ENCODE measurements at places on chromosomes 2 and 18. TPM values are rescaled to one million over a fixed set of nuclear protein-coding genes. Genes with fewer than 3 reads are reported as not detected.

HOXD1 gene
- total RNA-seq = not detected

DNA sequence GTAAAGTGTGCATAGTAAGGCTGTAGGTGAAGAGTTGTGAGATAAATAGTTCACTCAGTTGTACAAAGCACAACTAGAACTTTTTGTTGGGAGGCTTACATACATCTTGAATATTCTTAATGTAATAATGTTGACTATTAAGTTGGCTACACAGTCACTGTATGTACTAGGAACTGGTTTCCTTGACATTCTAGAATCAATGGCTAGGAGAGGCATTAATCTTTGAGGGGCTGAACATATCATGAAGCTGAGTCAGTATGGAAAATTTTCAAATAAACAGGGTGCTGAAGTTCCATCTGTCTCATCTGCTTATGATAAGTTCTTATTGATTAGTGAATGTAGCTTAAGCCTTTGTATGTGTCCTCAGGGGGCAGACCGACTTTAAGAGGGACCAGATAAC, 23.4 kb downstream of the METTL21A start:
- no peaks in the 10 kb centered on the region for H3K27me3 ChIP-seq
- H3K27ac ChIP-seq = no peak overlapping the region
- no peak overlapping the region for H3K4me3 ChIP-seq
- peaks cover 22% of the 10 kb centered on the region for H3K36me3 ChIP-seq
- no peak for DNase-seq

DNA sequence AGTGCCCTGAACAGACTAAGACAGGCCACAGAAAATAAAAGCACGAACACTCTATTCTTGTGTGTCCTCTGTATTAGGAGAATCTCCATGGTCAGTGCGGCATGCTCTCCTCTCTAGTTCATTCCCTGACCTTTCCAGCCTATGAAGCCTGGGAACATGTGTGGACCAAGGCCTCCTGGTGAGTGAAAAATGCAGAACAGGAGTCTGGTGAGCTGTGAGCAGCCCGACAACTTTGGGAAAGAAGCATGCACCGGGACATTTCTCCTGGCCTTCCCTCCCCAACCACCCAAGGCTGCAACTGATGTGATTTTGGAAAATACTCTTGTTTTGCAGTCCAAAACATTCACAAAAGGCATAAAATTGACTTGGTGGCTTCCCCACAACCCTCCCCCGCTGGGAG, 878.3 kb upstream of the ID2 start:
- H3K4me1 ChIP-seq = no peaks in the 10 kb centered on the region
- H3K27me3 ChIP-seq = no peaks in the 10 kb centered on the region
- no peak for DNase-seq
- no peak overlapping the region for H3K27ac ChIP-seq
- H3K4me3 ChIP-seq = no peak overlapping the region

DNA sequence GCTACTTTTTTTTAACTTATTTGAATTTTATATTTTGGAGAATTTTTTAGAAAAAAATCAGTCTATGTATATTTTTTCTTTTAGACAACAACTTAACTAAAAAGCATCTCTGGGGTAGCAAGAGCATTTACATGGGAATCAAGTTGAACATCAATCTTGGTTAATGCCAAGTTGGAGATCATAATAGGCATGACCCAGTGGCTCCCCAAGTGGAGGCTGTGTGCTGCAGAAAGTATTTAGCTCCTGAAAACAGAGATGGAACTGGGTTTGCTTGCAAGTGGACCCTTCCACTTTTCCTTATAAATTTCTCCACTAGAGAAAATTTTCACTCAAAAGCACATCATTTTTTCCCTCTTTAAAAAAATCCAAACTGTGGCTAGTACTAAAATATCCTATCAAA, 23.9 kb upstream of the CAVIN2 start:
- no peak for DNase-seq
- peaks cover 2% of the 10 kb centered on the region for H3K27me3 ChIP-seq
- no peaks in the 10 kb centered on the region for H3K4me1 ChIP-seq
- no peak overlapping the region for H3K4me3 ChIP-seq
- H3K27ac ChIP-seq = no peak overlapping the region
- H3K36me3 ChIP-seq = no peaks in the 10 kb centered on the region

DNA sequence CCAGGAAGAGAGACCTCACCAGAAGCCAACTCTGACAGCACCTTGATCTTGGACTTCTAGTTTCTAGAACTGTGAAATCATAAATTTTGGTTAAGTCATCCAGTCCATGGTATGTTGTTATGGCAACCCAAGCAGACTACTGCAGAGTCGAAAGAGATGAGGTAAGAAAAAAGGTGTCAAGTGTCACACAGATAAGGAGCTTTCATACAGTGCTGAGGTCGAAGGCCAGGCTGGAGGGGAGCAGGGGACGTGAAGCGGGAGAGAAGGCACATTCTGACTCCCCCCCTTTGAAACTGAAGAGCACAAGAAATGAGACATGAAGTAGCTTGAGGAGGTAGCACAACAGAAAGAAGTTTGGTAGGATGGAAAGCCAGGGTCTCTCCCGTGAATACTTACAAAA, 110.4 kb downstream of the ALK start:
- no peak overlapping the region for H3K27ac ChIP-seq
- H3K4me1 ChIP-seq = no peaks in the 10 kb centered on the region
- H3K36me3 ChIP-seq = no peaks in the 10 kb centered on the region

GRCh38 chr2:45683292-45683691, 31.8 kb downstream of the PRKCE start:
- peaks cover 2% of the 10 kb centered on the region for H3K36me3 ChIP-seq
- DNase-seq = no peak
- no peaks in the 10 kb centered on the region for H3K27me3 ChIP-seq
- H3K4me1 ChIP-seq = peaks cover 2% of the 10 kb centered on the region
- H3K4me3 ChIP-seq = no peak overlapping the region

GRCh38 chr18:50630895-50631294, 71.0 kb downstream of the MAPK4 start:
- DNase-seq = no peak
- H3K27me3 ChIP-seq = peaks cover 4% of the 10 kb centered on the region
- H3K36me3 ChIP-seq = no peaks in the 10 kb centered on the region
- H3K27ac ChIP-seq = no peak overlapping the region

DNA sequence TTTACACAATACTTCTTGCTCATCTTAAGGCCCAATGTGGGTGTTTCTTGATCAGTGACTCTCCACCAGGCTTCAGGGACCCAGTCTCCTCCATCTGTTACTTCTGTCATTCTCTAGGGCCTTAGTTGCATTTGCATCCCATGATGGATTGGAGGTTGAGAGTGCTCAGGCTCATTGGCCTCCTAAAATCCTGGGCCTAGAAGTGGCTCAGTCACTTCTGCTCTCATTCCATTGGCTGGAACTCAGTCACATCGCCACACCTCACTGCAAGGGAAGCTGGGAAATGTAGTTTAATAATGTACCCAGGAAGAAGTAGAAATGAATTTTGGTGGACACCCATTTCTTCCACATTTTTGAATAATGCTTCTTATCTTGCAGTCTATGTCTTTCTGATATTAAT, 223.5 kb downstream of the HRH4 start:
- H3K27me3 ChIP-seq = no peaks in the 10 kb centered on the region
- no peak overlapping the region for H3K27ac ChIP-seq
- H3K4me3 ChIP-seq = no peak overlapping the region
- DNase-seq = no peak
- no peaks in the 10 kb centered on the region for H3K4me1 ChIP-seq

All from activated naive CD8-positive, alpha-beta T cell treated with anti-CD3 and anti-CD28 coated beads, Interleukin-2, amount 10 ng/mL, durations not matched to agents 7 days and 5 days (primary cell).